ENCODE measurements at places on chromosomes 2 and 18. TPM values are rescaled to one million over a fixed set of nuclear protein-coding genes. Genes with fewer than 3 reads are reported as not detected.

STARD6 gene
- not detected for polyA plus RNA-seq

HOXD12 gene
- not detected for polyA plus RNA-seq

ZNF532 gene
- 26.0 TPM for polyA plus RNA-seq

- H3K27me3 ChIP-seq: no peaks in the 10 kb centered on the region
- peak overlapping the region; percentile 48 for H3K27ac ChIP-seq
- H3K4me3 ChIP-seq: no peak overlapping the region
- H3K36me3 ChIP-seq: no peaks in the 10 kb centered on the region
Measured at GRCh38 chr2:196380575-196380974, 209.2 kb upstream of the STK17B start.

- DNase-seq: no peak
- peaks cover 31% of the 10 kb centered on the region for H3K4me1 ChIP-seq
- no peaks in the 10 kb centered on the region for H3K36me3 ChIP-seq
- H3K27ac ChIP-seq: peak overlapping the region; percentile 43
- no peak overlapping the region for H3K4me3 ChIP-seq
- H3K27me3 ChIP-seq: no peaks in the 10 kb centered on the region
Measured at GRCh38 chr2:42844366-42844765, 52.0 kb upstream of the HAAO start.

MTX2 gene
- polyA plus RNA-seq: 57.0 TPM

TMEM198 gene
- polyA plus RNA-seq: 3.0 TPM

DNA sequence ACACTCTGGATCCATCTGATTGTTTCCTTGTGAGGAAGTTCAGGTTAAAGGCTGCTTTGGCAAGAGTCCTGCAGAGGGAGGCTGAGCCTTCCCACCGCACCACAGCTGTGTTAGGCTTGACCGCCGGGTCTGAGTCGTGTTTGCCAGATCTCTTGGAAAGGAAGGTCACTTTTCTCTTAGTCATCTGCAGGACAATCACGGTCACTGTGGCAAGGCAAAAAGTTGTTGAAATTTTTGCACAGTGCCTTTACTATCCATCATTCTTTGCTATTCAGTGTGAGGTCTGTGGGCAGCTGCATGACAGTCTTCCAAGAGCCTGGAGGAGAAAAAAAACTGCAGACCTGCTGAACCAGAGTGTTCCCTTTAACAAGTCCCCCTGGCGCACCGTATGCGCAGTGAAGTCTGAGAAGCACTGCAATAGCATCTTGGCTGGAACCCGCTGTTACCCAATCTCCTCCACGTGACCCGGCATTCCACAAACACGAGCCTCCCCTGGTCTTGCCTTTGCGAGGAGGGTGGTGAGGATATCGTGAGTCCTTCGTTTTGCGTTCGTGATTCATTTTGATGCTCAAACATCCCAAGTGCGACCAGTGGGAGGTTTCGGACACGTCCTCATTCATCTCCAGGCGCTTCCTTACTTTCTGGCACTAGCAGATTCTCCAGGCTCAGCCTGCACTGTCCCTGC, 23.0 kb downstream of the BIN1 start:
- H3K27ac ChIP-seq: peak overlapping the region; percentile 30
- no peak overlapping the region for H3K4me3 ChIP-seq
- peaks cover 50% of the 10 kb centered on the region for H3K4me1 ChIP-seq
- H3K36me3 ChIP-seq: no peaks in the 10 kb centered on the region

- no peak overlapping the region for H3K27ac ChIP-seq
- H3K4me1 ChIP-seq: no peaks in the 10 kb centered on the region
- no peak overlapping the region for H3K4me3 ChIP-seq
- no peaks in the 10 kb centered on the region for H3K36me3 ChIP-seq
- H3K27me3 ChIP-seq: no peaks in the 10 kb centered on the region
Measured at GRCh38 chr2:124501575-124502152, 476.6 kb downstream of the CNTNAP5 start.

- no peaks in the 10 kb centered on the region for H3K36me3 ChIP-seq
- no peak for DNase-seq
- no peak overlapping the region for H3K27ac ChIP-seq
- H3K27me3 ChIP-seq: no peaks in the 10 kb centered on the region
- peaks cover 4% of the 10 kb centered on the region for H3K4me1 ChIP-seq
Measured at GRCh38 chr2:2181493-2181892, 149.6 kb downstream of the MYT1L start.

- H3K27me3 ChIP-seq: no peaks in the 10 kb centered on the region
- no peak overlapping the region for H3K4me3 ChIP-seq
- no peak overlapping the region for H3K27ac ChIP-seq
Measured at GRCh38 chr2:11082880-11083279, 72.4 kb upstream of the SLC66A3 start.

DNA sequence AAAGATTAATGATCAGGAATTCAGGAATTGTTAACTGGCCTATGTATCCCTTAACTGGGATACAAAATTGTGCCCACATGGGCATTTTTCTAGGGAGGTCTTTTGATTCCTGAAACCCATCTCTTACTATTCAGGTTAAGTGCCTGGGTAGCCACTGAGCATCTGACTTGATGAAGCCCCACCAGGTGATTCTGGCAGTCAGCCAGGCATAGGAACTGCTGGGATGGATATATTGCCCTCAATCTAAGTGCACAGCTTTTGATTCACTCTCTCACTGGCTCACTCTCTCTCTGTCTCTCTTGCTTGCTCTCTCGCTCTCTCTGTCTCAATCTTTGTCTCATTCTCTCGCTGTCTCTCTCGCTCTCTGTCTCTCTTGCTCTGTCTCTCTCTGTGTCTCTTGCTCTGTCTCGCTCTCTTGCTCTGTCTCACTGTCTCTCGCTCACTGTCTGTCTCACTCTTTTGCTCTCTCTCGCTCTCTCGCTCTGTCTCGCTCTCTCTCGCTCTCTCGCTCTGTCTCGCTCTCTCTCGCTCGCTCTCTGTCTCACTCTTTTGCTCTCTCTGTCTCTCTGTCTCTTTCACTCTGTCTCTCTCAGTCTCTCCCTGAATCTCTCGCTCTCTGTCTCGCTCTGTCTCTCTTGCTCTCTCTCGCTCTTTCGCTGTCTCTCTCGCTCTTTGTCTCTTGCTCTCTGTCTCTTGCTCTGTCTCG, 22.3 kb downstream of the INPP1 start:
- H3K27ac ChIP-seq: no peak overlapping the region
- DNase-seq: no peak
- no peaks in the 10 kb centered on the region for H3K36me3 ChIP-seq
- no peaks in the 10 kb centered on the region for H3K27me3 ChIP-seq
- H3K4me1 ChIP-seq: peaks cover 4% of the 10 kb centered on the region

GRCh38 chr18:58850786-58851469, 13.7 kb upstream of the ZNF532 start:
- no peaks in the 10 kb centered on the region for H3K27me3 ChIP-seq
- H3K4me3 ChIP-seq: no peak overlapping the region
- H3K27ac ChIP-seq: no peak overlapping the region
- H3K36me3 ChIP-seq: no peaks in the 10 kb centered on the region
- no peak for DNase-seq
- H3K4me1 ChIP-seq: peaks cover 26% of the 10 kb centered on the region

DNA sequence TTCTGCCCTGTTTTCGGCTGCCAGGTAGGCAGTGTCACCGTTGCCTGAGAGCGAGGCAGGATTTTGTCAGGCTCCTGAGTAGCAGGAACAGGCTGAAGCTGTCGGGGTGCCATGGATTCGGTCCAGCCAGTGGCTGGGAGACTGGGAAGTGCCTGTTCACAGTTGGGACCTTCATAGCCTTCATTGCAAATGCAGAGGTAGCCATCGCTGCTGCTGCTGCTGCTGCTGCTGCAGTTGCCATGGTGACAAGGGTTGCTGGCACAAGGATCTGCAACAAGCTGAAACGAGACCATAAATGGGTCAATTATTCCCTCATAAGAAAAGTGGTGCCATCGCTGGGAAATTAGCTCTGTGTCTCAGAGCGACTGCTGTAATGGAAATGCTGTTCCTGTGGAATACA, 122.7 kb downstream of the DNER start:
- H3K4me3 ChIP-seq: no peak overlapping the region
- H3K36me3 ChIP-seq: no peaks in the 10 kb centered on the region
- H3K27me3 ChIP-seq: no peaks in the 10 kb centered on the region
- H3K27ac ChIP-seq: no peak overlapping the region
- no peaks in the 10 kb centered on the region for H3K4me1 ChIP-seq

RAB6C gene
- 0.22 TPM for polyA plus RNA-seq

ADGRF3 gene
- not detected for polyA plus RNA-seq

TBR1 gene
- polyA plus RNA-seq: not detected

GRCh38 chr18:47680488-47680887, 250.0 kb downstream of the SMAD2 start:
- no peaks in the 10 kb centered on the region for H3K4me1 ChIP-seq
- no peak overlapping the region for H3K4me3 ChIP-seq
- no peak overlapping the region for H3K27ac ChIP-seq
- H3K27me3 ChIP-seq: no peaks in the 10 kb centered on the region
- H3K36me3 ChIP-seq: no peaks in the 10 kb centered on the region

GRCh38 chr2:48205137-48205798, 299.0 kb upstream of the FBXO11 start:
- H3K27me3 ChIP-seq: no peaks in the 10 kb centered on the region
- H3K27ac ChIP-seq: no peak overlapping the region
- H3K4me3 ChIP-seq: no peak overlapping the region

- H3K27me3 ChIP-seq: no peaks in the 10 kb centered on the region
- H3K27ac ChIP-seq: peak overlapping the region; percentile 98
Measured at GRCh38 chr2:174600349-174600748, 2.7 kb upstream of the WIPF1 start.

DNA sequence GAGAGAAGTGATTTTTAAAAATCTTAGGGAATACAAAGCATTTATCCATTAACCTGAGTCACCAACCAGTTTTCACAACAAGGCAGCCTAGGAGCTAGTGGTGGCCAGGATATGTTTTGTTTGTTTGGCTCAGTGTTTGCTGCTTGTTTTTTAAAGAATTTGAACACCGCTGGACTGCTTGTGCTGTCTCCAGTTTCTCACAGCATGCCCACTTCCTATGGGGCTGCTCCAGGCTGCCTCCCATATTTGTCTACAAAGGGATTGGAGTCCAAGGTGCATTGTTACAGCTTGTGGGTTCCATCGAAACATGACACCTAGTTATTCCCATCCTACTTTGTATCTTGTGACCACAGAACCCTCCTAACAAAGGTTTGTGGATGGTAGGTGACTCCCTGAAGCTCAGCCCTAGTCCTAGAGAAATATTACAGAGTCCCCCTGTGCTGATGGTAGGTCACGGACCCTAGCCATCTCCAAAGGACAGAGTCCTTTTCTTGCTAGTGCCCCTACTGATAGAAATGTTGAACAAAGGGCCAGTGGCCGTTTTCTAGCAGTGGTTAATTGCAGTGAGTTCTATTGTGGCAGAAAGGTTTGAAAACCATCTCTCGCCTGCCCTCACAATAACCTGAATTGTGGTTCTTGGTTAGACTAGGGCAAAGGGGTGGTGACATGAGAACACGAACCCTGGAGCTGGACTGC, 23.2 kb downstream of the GPR39 start:
- H3K27me3 ChIP-seq: no peaks in the 10 kb centered on the region
- no peak overlapping the region for H3K4me3 ChIP-seq
- DNase-seq: no peak

DNA sequence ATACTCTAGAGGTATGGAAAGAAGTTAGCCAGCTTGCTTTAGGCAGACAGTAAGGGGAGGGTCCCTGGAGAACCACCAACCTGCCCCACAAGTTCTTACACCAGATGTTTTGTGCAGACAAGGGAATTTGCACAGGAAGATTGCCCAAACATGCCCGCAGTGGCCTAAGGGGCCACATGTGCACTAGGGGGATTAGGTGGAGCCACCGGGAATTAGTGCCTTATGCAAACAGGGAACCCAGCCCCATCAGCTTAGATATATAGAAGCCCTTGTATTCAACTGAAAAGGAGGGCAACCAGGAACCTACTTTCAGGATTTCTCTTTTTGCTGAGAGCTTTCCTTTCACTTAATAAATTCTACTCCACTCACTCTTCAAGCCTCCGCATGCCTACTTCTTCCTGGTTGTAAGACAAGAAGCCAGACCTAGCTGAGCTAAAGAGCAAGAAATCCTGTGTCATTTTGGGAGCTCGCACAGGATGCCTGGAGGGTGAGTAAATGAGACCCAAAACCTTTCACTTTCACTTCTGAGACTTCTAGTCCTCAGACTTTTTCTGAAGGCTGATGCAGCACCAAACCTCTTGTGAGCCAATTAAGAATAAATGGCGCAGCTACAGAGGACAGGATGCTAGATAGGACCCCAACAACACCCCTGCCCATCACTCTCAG, 146.3 kb downstream of the GCA start:
- H3K36me3 ChIP-seq: no peaks in the 10 kb centered on the region
- H3K4me1 ChIP-seq: no peaks in the 10 kb centered on the region
- H3K27ac ChIP-seq: no peak overlapping the region
- no peaks in the 10 kb centered on the region for H3K27me3 ChIP-seq
- DNase-seq: no peak
- no peak overlapping the region for H3K4me3 ChIP-seq

GKN2 gene
- not detected for polyA plus RNA-seq

RSAD2 gene
- polyA plus RNA-seq: 3.4 TPM

PLB1 gene
- 1.0 TPM for polyA plus RNA-seq

DNA sequence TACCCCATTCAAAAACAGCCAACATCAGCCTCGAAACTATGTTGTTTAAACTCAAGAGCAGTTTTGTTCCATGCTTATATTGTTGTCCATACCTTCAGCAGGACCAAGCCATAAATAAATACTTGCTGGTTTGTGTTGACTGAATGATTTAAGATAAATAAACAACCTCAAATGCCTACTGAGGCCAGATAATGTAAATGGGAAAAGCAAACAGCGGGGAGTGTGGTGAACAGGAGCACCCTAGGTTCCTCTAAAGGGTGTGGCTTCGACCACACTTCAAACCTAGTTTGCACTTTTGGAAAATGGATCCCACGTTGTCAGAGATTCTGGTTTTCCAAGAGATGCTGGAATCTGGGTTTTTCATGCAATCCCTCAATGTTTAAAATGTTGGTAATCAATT, 1.7 kb upstream of the PMAIP1 start:
- no peaks in the 10 kb centered on the region for H3K36me3 ChIP-seq
- H3K4me3 ChIP-seq: no peak overlapping the region
- no peak for DNase-seq
- peaks cover 7% of the 10 kb centered on the region for H3K4me1 ChIP-seq

DNA sequence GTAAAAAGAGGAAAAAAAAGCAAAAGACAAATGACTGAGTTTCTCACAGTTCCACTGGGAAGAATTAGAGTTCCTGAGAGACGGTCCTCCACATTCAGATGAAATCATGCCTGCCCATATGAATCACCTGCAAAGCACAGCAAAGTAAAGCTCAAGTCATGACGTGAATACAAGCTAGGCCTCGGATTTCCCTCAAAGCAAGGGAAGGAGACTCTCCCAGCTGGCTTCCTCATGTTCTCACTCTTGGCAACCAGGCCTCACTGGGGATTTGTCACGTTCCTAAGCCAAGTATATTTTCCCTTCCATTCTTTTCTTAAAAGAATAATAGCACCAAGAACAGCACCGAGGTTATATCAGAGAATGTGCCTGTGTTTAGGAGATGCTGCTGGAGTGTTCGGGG, 47.0 kb downstream of the CYP27C1 start:
- H3K27ac ChIP-seq: no peak overlapping the region
- no peak overlapping the region for H3K4me3 ChIP-seq
- H3K27me3 ChIP-seq: no peaks in the 10 kb centered on the region
- no peak for DNase-seq
- no peaks in the 10 kb centered on the region for H3K36me3 ChIP-seq

DNA sequence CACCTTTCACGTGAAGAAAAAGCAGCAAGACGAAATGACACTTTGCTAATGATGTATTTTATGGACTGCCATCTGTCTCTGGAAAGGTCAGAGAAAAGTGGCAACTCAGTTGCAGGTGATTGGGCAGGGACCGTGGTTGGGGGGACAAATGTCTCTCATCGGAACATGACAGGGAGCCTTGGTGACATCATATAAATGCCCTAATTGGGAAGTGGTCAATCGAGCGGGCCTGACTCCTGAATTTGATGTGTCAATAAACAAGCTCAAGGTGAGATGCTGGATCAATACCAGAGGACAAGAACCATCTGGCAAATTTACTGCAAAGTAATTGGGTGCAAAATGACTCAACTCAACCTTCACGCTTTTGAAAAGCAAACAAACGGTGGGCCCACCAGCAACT, 151.9 kb upstream of the SKOR2 start:
- peaks cover 7% of the 10 kb centered on the region for H3K27me3 ChIP-seq
- H3K4me3 ChIP-seq: no peak overlapping the region
- no peak for DNase-seq

All from heart right ventricle (tissue), 16 donors.